Urothelium cell line (cell line): ENCODE measurements at places on chromosomes 6 and 20.

GRCh38 chr6:72699159-72699558 lies 77.3 kb downstream of the KCNQ5 start:
- DNase-seq: no peak

DNA sequence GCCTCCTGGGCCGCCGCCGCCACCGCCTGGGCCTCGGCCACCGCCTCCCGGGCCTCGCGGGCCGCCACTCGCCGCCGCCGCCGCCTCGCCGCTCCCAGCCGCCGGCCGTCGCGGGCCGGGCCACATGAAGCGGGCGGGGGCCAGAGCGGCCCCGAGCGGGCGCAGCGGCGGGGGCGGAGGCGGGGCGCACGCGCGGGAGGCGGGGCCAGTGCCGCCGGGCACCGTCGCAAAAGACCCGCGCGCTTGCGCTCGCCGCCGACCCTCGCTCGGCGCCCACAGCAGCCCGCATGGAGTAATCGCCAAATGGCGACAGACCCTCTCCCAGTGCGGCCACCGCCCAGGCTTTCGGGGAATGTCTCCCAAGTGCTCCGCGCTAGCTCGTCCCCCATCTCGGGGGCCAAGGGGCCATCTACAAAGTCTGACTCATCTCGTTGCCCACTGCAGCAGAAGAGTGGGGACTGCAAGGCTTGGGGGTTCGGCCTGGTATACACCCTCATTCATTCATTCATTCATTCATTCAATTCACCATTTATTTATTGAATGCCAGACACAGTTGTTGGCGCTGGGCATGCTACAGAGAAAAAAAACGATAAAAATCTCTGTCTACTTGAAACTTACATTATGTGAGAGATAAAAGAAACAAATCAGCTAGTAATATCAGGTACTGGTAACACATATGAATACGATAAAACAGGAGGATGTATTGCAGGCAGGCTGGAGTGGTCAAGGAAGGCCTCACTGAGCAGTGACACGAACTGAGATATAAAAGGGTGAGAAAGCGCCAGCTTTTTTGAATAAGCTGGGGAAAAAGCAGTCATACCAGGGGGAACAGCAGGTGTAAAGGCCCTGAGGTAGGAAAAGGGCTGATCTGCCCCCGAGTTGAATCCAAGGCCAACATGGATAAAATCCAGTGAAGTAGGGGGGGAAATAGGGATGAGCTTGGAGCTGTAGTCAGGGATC lies at the start of gene B4GALT5:
Gene B4GALT5, minus strand, starts transcription at position 126 of the 960 bp plus-strand sequence. CDS start 188 bp downstream, outside the sequence.
- DNase-seq: peak; percentile 95

DNA sequence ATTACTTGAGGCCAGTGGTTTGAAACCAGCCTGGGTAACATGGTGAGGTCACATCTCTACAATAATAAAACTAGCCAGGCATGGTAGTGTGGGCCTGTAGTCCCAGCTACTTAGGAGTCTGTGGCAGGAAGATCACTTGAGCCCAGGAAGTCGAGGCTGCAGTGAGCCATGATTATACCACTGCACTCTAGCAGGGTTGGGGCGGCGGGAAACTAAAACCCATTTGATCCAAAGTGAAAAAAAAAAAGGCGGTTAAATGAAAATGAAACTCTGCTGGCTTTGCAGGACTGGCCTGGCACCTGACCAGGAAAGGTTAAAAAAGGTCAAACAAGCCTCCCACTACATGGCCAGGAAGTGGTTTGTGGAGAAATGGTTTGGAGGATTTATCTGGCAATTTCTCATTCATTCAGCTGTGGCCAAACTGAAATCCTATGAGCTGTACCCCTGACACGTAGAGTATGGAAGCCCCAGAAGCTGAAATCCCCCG lies 36.6 kb downstream of the MTRES1 start:
- DNase-seq: peak; percentile 47

DNA sequence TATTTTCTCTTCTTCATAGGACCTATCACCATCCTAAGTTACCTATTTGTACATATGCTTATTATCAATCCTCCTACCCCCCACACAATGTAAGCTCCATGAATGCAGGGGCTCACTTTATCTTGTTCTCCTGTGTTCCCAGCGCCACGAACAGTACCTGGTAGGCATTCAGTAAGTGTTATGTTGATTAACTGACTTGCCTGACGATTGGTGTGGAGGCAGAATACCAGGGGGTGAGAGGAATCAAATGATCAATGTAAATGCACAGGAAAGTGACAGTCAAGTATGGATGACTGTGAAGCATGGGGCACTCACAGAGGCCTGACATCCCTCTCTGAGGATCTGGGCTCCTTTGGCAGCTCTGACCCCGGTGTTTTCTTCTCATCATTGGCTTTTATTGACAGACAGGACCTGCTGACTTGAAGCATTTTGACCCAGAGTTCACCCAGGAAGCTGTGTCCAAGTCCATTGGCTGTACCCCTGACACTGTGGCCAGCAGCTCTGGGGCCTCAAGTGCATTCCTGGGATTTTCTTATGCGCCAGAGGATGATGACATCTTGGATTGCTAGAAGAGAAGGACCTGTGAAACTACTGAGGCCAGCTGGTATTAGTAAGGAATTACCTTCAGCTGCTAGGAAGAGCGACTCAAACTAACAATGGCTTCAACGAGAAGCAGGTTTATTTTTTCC lies 6.1 kb upstream of the IFT52 start:
- DNase-seq: no peak

DNA sequence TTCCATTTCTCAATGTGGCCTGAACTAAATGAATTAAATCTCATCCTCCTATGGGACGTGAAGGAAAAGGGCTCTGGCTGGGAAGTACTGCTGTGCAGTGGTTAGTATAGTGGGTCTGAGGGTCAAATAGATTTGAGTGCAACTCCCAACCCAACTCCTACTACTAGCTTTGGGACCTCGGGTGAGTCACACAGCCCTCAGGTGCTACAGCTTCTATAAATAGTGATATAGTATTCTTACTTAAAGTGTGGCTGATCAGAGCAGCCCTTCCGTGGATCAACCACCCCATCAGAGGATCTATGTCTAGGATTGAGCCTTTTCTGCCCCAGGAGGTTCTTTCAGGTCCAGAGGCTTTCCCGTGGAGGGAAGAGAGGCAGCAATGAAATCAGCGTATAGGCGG lies 904 bp upstream of the UST start:
- DNase-seq: no peak

DNA sequence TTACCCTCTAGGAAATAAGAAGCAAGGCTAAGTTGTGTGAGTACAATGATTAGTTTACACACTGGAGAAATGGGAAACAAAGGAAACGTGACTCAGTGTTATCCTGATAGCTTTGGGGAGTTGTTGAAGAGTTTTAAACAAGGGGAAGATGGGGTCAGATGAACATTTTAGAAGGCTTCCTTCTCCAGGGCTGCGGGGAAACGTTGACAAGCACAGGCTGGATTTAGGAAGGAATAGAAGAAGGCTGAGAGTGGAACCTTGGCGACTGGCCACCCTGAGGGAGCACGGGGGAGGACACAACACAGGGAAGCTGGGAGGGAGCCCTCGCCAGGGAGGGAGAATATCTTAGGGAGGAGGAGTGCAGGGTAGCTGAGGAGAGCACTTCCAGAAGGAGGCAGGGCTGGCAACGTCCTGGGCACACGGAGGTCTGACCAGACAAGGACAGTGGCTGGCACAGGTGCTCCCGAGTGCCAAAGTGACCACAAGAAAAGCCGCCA lies 134.7 kb downstream of the AIG1 start:
- no peak for DNase-seq

DNA sequence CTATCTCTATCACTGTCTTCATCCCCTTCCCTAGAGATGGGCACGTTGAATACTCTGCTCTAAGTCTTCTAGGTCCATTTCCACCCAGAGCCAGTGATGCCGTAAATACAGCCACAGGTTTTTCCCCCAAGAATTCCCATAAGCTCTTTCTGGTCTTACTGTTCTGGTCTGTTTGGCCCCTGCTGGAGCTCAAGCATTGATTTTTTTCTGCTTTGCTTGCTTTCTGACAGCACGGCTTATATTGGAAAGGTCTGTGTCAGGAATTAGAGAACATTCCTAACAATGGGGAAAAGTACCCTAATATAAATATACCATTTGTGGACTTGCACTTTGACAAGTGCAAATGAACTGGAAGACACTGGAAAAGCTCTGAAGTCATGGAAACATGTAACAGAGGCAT lies 302.6 kb downstream of the TSHZ2 start:
- DNase-seq: no peak

- DNase-seq: no peak
Observed at GRCh38 chr20:20261159-20261558, 106.7 kb upstream of the INSM1 start.
